ENCODE measurements at places on chromosomes 2 and 18.
A peak's percentile ranks its signal among the peaks of the same experiment; 100 is the strongest.

DNA sequence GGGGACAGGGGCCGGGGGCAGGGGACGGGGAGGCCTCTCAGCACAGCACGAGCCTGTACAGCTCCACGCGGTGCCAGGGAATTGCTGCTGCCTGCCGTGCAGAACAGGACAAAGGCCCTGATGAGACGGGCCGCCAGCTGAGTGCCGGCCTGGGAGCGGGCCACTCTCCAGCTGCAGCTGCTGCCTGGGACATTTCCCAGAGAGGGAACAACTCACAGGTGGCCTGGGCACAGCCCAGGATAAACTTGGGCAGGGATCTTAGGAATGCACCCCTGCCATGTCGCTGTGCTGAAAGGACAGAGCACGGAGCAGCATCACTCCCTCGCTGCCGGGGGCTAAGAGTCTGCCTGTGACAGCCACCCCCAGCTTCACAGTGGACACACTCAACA lies 38.8 kb downstream of the CENPO start:
- H3K27me3 ChIP-seq: no peaks in the 10 kb centered on the region
- no peak for DNase-seq
- no peak overlapping the region for H3K27ac ChIP-seq
- H3K4me1 ChIP-seq: peaks cover 3% of the 10 kb centered on the region

DNA sequence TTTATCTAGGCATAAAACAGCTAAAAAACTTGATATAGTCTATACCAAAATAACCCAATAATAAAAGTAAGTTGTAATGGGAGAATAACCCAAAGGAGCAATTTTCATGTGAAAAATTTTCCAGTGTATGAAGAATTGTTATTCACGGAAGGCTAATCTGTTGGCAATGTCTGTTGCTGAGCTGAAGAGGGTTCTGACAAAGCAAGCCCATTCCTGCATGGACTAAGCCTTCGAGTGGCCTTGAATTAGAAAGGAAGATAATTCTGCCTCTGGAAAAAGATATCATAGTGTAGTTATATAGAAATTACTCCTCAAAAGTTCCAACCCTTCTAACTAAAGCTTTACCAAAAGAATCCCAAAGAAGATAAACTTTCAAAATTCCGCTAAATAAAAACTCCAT lies 101.5 kb downstream of the MAP2 start:
- peaks cover 32% of the 10 kb centered on the region for H3K4me1 ChIP-seq
- H3K27ac ChIP-seq: peak overlapping the region; percentile 83
- no peak for DNase-seq
- no peaks in the 10 kb centered on the region for H3K27me3 ChIP-seq
- no peaks in the 10 kb centered on the region for H3K36me3 ChIP-seq
- no peak overlapping the region for H3K4me3 ChIP-seq

DNA sequence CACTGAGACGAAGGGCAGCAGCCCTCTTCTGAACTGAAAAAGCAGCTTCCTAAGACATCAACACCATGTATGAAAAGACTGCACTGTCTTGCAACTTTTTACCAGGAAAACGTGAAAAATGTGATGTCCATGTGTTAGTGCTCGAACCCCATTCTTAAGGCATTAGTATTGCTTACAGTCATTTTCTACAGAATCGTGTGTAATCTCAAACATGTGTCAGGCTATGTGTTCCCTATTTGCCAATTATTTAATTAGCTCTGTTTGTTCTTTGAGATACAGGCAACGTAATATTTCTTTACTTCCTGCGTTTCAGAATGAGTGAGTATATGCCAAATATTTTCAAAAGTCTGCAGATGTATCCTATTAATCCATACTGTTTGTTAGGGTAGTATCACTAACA lies 307.7 kb upstream of the CCDC68 start:
- H3K4me1 ChIP-seq: peaks cover 54% of the 10 kb centered on the region
- H3K27ac ChIP-seq: peak overlapping the region; percentile 16
- DNase-seq: no peak
- no peak overlapping the region for H3K4me3 ChIP-seq
- H3K27me3 ChIP-seq: no peaks in the 10 kb centered on the region

DNA sequence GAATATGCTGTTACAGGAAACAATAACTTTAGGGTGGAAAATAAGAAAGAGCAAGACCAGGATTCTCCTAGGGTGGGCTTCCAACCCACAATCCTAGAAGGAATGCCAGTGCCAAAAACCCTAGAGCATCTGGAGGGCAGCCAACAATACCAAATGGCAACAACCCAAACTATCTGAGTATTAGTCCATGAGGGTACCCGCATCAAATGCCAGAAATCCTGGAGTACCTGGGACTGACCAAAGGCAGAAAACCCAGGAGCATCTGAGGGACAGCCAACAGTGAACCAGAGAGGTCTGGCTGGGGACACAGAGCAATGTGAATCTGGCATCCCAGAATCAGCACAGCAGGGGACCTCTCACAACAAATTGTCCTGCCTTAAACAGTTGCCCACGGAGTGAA lies 126.3 kb downstream of the SCG2 start:
- H3K36me3 ChIP-seq: no peaks in the 10 kb centered on the region
- no peak for DNase-seq
- H3K4me3 ChIP-seq: no peak overlapping the region
- no peak overlapping the region for H3K27ac ChIP-seq

- H3K4me3 ChIP-seq: no peak overlapping the region
- peaks cover 61% of the 10 kb centered on the region for H3K4me1 ChIP-seq
- peak overlapping the region; percentile 80 for H3K27ac ChIP-seq
- DNase-seq: no peak
These were observed 152.4 kb downstream of the MGAT5 start for GRCh38 chr2:134406311-134406710.

Data from naive B cell (primary cell).